Activated CD4-positive, CD25-positive, alpha-beta regulatory T cell treated with anti-CD3 and anti-CD28 coated beads, Interleukin-2, amount 50 U/mL, for 72 hours (primary cell): ENCODE measurements at places on chromosomes 7 and 10.

- DNase-seq = no peak
Observed at GRCh38 chr7:42080841-42081586, 156.0 kb downstream of the GLI3 start.

- no peak for DNase-seq
Observed at GRCh38 chr10:2962194-2962593, 105.2 kb upstream of the PFKP start.

DNA sequence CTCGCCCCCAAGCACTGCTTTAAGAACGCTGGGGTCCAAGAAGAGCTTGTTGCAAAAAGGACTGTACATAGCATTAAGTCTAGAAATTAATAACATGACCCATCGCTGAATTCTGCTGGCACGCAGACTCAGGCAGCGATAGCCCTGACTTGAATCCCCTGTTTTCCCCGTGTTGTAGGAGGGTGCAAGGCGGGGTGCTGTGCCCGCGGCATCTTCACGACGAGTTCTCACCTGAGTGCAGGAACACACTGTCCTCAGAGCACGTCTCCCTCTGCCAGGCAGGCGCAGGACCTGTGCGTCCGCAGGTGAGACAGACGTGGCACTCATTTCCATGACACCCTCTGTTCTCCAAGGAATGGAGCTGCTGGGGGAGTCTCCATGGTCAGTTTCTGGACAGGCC, 243.2 kb downstream of the TCERG1L start:
- DNase-seq = no peak

DNA sequence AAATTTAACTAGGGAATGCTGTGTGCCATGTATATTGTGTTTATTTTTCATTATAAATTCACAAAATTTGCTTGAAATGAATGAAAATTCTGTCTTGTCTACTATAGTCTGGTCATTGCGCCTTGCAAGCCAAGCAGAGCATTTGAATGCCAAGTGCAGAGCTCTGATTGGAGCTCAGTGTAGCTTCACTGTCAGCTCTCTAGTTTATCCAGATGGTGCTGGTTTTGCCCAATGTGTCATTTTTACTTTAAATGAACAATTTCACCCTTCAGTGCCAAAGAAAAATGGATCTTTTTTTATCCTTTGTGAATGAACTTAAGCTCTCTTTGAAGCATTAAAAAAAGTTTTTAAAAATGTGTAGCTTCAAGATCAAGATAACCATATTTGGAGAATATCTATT, 225.6 kb upstream of the CACNA2D1 start:
- DNase-seq = no peak

- no peak for DNase-seq
Observed at GRCh38 chr10:43082087-43082486, 5.2 kb downstream of the RET start.

GRCh38 chr7:139264220-139264619, 33.2 kb downstream of the UBN2 start:
- no peak for DNase-seq

DNA sequence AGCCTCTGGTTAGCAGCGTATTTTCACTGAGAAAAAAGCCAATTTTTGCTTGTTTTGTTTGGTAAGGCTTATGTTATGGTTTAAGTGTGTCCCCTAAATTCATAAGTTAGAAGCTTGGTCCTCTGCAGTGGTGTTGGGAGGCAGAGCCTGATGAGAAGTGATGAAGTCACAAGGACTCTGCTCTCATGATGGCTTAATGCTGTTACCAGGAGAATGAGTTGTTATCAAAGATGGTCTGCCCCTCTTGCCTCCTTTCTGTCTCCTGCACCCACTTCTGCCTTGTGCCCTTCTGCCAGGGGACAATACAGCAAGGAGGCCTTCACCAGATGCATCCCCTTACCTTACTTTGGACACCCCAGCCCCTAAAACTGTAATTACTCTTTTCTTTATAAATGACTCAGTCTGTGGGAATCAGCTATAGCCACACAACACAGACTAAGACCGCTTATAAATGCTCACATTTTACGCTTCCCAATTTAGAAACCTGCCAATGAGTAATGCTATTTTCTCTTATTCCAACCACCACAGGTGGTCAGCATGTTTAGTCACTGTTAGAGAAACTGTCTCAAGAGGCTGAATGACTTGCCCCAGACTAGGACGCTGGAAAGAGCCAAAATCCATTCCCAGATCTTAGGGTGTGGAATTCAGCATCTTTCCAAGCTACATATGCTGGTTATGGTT, 6.1 kb upstream of the PKD1L1 start:
- DNase-seq = no peak

GRCh38 chr7:154677454-154677853, 325.5 kb downstream of the PAXIP1 start:
- DNase-seq = no peak

GRCh38 chr10:119153661-119154060, 11.9 kb downstream of the SFXN4 start:
- no peak for DNase-seq

DNA sequence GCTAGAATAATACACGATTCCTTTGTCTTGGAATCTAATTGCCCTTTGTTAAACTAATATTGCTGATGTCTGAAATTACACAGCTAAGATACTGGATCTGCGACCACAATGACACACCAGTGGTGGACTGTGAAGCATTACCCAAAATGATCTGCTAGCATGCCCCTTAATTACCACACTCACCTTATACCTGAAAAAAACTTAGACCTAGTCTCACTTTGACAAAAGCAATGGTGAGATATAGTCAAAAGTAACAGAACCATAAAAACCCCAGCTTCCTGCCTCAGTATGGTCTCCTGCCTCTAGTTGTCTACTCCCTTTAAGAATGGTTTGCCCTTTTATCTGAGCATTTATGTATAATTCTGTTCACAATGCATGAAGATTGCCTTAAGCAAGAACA, 20.8 kb upstream of the ERVW-1 start:
- no peak for DNase-seq
